ENCODE measurements at places on chromosomes 16 and 17. TPM values are rescaled to one million over a fixed set of nuclear protein-coding genes. Genes with fewer than 3 reads are reported as not detected.
A peak's percentile ranks its signal among the peaks of the same experiment; 100 is the strongest.

DNA sequence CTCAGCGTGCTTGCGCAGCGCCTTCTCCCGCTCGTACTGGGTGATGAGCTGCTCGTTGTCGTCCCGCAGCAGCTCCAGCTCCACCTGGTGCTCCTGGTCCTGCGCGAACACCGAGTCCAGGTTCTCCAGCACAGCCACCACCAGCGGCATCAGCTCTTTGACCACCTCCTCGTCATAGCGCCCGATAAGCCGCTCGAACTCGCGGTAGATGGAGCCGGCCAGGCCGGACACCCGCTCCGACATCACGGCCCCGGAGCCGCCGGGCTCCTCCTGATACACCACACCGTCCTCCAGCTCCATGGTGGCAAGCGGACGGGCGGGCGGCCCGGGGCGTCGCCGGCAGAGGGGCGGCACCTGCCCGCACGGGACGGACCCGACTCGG, 320 bp downstream of the SPAG9 start:
- DNase-seq = no peak

DNA sequence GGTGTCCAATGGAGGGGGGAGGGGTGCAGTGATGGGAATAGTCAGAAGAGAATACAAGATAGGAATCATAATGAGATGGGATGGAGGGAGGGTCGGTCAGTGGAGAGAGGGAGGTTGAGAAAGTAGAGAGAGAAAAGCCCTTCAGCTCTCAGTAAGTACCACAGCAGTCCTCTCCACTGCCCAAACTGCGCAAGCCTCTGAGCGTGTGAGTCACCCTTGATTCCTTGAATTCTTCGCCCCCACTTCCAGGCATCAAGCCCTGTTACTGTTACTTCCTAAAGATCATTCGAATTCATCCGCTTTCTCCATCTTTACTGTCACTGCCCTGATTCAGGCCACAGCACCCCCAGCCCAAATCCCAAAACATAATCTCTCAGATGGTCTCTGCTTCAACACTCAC, 2.5 kb downstream of the GUCY2D start:
- no peak for DNase-seq

DNA sequence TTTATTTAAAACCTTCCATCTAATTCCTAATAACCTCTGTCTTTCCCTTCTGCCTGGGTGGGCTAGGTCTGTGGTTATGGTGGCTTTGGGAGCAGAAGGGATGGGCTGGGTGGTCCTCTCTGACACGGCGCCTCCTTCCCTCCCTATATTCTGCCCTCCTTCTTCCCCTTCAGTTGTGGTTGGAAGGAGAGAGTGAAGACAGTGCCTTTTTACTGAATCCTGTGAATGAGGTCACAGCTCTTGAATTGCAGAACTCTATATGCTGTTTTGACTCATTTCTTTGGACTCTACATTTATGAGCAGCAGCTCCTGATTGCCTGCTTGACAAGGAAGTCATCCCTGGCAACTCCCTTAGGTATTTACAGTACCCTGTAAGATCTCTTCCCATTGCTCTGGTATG, 256.0 kb upstream of the ELAC2 start:
- DNase-seq = no peak

- no peak for DNase-seq
Measured at GRCh38 chr17:34204402-34204801, 50.7 kb upstream of the CCL2 start.

- DNase-seq = no peak
Measured at GRCh38 chr17:50445730-50446325, 19.8 kb downstream of the ACSF2 start.

- no peak for DNase-seq
Measured at GRCh38 chr16:77536809-77537208, 102.0 kb upstream of the ADAMTS18 start.

GRCh38 chr16:66286527-66286926, 80.0 kb upstream of the CDH5 start:
- DNase-seq = no peak

- DNase-seq = no peak
Measured at GRCh38 chr17:76171706-76172105, 30.7 kb upstream of the FOXJ1 start.

GRCh38 chr16:68331879-68332410, 21.1 kb downstream of the PRMT7 start:
- no peak for DNase-seq

Gene CDC6
- 0.69 TPM for total RNA-seq

DNA sequence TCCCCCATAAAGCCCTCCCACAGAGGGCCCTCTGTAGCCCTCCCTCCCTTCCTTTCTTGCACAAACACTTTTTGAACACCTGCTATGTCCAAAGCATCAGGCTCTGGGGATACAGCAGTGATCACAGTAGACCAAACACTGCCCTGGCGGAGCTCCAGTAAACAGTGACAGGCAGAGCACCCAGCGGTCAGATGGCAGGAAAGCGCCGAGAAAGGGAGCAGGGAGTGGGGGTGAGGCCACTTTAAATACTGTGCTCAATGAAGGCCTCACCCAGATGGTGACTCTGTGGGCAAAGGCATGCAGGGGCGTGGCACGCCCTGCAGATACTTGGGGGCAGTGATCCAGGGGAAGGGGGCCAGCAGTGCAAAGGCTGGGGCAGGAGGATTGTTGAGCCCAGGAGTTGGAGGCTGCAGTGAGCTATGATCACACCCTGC, 7.6 kb downstream of the PRR29 start:
- no peak for DNase-seq

Gene TPSAB1
- 14.3 TPM for total RNA-seq

Gene SYNGR3
- total RNA-seq = 1.2 TPM

DNA sequence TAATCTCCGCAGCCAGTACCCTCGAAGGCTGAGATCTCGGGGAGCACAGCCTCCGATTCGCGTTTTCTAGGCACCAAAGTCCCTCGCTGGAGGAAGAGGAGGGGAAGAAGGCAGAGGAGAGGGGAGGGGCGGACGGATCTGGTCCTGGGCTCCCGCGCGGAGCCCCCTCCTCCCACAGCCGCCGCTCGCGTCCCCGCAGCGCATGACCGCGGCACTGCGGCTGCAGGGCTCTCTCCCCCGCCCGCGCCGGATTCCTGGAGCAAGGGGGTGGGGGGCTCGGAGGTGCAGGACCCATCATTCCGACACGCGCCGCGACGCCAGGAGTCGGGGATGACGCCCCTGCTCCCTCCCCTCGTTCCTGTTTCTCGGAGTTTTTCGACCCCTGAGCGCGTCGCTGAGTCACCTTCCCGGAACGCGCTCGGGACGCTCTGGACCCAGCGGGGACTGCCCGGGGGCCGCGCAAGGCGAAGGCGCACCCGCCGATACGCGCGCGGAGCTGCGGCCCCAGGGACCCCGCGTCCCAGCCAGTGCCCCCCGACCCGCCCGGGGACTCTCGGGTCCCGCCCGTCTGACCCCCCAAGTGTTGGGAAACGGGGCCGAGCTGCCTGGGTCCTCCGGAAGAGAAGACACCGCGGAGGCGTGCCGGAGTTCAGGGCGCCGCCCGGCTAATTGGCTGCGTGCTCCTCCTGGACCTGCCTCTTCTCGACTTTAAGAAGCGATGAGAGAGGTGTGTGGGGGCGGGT, 1.4 kb upstream of the SPHK1 start:
- DNase-seq = peak; percentile 71

GRCh38 chr16:3282103-3282729, 1.1 kb upstream of the ZNF263 start:
- no peak for DNase-seq

DNA sequence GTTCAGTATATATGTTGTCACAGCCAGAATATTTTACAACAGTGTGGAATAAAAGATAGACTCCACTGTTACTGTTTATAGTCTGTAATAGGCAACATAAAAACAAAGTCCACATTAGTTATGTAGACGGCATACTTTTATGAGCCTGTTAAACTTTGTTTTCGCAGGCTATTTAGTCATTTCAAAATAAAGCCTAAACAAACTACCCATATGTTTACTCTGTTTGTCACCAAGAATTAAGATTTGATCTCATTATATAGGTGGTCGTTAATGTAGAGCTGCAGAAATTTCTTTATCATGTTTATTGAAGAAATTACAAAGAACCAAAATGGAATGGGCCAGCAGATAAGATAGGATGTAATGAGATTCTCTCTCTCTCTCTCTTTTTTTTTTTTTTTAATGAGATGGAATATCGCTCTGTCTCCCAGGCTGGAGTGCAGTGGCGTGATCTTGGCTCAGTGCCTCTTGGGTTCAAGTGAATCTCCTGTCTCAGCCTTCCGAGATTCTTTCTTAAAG, 943.8 kb upstream of the SOX9 start:
- no peak for DNase-seq

- DNase-seq = no peak
Measured at GRCh38 chr16:84565669-84566495, 52.0 kb downstream of the COTL1 start.

GRCh38 chr17:59707971-59708430, 547 bp downstream of the VMP1 start:
- no peak for DNase-seq

DNA sequence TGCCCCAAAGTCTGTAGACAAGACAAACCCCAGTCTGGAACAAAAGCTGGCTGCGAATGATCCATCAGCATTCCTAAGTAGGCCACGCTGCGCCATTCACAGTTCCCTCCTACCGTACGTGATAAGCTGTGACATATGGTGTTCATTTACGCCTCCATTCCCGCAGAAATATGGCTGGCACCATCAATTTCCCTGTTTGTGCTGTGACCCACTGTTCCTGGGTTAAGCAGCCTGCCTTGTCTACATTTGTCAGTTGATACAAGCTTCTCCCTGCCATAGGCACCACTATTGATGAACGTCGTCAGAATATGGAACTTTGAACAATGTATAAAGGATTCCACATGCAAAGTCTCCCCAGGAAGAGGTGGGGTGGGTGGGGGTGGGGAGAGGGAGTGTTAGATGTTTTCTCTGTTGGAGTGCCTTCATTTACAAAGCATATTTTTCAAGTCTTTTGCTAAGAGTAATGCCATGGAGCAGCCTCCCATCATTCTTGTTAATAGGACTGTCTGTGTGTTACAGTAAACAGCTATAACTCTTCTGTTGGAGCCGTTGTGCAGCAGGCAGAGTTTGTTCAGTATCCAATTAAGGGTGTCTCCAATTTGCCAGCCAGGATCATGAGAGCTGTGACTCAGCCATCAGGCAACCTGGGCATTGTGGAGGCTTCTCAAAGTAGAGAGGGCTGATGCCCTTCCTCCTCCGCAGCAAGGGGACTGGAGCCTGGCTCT, 294.6 kb downstream of the TMEM114 start:
- DNase-seq = no peak

DNA sequence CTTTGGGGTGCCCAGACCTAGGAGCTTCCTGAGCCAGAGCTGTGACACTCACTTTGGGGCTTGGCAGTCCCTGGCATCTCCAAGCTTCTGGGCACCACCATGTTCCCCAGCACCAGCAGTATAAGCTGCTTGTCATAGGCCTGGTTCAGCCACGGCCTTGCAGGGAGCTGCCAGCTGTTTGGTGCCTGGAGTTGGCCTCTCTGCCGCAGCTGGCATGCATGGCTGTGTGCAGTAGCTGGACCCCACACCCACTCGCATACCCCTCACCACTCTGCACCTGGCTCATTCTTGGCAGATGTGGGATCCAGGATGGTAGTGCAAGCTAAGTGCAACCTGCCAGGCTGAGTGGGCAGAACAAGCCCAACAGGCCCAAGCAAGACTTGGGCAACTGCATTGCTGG, 73.4 kb upstream of the BRD7 start:
- DNase-seq = no peak

Gene MYH3
- total RNA-seq = 0.62 TPM

Gene RDM1
- total RNA-seq = not detected

GRCh38 chr17:40818343-40818732, 4.1 kb downstream of the KRT10 start:
- no peak for DNase-seq

Gene TAC4
- not detected for total RNA-seq

DNA sequence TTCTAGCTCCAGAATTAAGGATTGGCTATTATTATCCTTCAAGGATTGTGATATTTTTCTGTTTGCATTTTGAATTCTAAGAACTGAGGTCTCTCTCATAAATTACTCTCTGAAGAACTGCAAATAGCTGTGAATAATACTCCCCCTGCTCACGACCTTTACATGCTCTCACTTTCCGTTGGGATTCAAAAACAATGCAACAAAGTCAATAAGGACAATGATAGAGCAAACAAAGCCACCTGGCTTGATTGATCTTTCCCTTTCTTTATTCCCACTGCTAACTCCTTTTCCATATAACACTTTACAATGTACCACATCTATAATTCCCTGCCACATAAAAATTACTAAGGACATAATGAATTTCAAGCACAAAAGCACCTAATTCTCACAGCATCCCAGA, 523.0 kb upstream of the CA10 start:
- no peak for DNase-seq

Measured in heart left ventricle (tissue), 16 donors.